Calu3 (cell line): ENCODE measurements at places on chromosomes 12 and 14. TPM values are rescaled to one million over a fixed set of nuclear protein-coding genes. Genes with fewer than 3 reads are reported as not detected.

DNA sequence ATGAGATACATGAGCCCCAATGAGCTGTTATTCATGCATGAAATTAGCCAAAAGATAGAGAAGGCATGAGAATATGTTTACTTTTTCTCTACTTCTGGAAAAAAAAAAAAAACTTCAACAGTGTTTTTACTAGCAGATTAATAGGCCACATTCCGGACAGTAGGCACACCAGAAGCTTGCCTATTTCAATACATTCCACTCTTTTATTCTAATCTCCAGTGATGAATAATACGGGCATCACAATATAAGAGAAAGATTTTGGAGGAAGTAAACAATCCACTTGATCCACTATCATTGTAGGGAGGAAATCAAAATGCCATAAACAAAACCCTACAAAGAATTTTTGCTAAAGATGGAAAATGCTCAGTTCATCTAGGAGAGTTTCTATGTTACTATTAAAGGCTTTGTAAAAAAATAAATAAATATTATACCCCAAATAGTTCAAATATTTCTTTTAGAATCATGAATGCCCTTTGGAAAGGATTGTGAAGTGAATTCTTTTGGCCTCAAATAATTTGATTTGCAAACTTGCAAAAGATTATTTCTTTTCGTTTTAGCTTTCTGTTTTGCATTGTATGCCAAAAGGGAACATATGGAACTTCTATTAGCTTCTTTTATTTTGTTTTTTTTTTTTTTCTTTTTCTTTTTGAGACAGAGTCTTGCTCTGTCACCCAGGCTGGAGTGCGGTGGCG, 232.6 kb downstream of the EPS8 start:
- DNase-seq: no peak

RNU6-7 gene
- not detected in 2 replicates for total RNA-seq

DNA sequence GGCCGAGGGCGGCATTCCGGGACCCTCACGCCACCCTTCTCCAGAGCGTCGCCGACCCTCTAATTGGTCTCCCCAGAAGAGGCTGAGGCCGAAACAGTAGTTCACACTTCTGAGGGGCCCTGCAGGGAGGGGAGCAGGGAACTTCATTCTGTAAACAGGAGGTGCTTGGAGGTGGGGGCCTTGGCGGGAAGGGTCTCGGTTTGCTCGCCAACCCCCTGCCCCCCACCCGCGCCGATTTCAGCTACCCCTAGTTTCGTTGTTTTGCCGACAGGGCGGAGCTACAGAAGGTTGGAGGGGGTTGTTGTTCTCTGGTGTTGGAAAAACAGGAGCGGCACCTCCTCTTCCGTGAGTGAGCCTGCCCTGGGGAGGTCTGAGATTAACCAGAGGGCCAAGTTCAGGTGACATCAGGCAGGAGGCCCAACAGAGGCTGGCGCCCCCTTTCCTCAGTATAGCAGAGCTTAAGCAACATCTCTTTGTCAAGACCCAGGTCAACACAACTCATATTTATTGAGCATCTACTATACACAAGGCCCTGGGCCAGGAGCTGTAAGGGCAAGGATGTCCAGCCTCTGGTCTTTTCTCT, 682 bp downstream of the ERBB3 start:
- peak; percentile 55 for DNase-seq

ESRRB gene
- total RNA-seq: 0.21 and 0.27 TPM in 2 replicates

C1S gene
- 7.1 and 9.7 TPM in 2 replicates for total RNA-seq

- no peak for DNase-seq
Observed at GRCh38 chr12:33472299-33472698, 32.7 kb upstream of the SYT10 start.

GRCh38 chr12:14384783-14385638, 19.5 kb downstream of the ATF7IP start:
- DNase-seq: peak; percentile 65

DNA sequence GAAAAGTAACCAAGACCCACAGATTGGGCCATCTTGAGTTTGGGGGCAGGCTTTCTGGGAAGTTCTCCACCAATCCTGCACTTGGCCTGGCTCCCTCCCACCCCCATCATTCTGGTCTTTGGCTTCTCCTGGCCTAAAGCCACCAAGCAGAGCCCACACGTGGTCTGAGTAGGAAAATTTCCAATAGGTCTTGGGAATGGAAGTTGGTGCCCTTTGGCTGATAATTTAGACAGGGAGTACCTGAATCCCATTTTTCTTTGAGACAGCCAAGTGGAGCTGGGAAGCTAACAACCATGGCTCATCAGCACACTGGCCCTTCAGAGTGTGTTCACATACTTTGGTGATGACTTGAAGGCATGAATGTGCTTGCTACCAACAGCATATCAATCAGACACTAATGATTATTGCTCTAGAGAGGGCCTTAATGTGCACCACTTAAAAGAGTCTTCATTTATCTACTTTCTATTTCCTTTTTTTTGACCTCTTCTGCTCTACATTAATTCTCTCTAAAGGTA, 156.0 kb downstream of the EGLN3 start:
- no peak for DNase-seq

DNA sequence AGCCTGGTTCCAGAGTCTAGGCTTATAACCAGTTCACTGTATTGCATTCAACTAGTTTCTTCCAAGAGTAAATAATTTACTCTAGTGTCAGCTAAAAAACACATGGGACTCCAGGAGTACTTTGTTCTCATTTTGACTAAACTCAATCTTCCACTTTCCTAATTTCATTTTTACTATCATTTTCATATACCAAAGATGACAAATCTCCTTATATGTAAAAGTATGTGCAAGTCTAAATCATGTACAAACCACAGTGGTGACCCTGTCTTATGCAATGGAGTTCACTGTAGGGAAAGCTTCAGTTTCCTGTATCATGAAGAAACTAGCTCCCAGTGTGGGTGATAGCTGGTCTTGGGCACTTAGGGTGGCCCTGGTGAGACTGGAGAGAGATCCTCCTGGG, 151.6 kb downstream of the HELB start:
- no peak for DNase-seq

- DNase-seq: no peak
Observed at GRCh38 chr12:15772405-15773018, 16.7 kb downstream of the EPS8 start.

DNA sequence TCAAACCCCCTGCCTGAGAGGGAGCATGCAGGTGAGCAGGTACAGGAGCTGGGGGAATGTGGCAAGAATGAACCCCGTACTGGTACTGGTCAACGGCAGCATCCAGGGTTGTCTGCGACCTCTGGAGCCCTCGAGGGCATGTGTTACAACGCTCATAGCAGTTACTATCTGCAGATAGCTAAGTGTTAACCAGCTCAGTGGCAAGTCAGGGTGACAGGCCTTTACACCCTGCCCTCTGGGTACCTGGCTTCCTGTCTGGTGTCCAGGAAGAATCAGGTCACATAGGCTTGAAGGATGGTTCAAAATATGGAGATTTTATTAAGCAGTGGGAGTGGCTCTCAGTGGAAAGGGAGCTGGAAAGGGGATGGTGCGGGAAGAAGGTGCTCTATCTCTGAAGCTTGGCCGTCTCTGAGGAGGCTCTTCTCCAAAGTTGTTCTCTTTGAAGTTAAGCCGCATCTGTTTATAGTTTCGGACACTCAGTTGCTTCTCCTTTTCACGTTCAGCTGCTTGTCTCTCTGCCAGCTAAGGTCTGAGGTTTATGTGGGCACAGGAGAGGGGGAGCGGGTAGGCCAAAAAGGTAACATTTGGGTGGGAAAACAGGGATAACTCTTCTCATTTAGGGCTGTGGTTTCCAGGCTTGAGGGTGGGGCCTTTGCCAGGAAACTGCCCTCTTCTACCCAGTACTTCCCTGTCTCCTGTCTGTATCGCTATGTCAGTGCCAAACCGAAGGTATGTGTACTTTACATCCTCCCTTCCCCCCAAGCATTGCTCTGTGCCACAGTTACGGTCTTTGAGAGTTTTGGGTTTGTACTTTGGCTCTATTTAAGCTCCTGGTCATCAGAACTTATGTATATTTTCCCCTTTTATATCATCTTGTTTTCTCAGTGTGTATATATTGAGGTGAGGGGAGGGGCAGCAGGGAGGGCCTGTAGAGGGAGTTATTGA, 305.8 kb downstream of the RGS6 start:
- no peak for DNase-seq

- no peak for DNase-seq
Observed at GRCh38 chr14:22607291-22607690, 9.2 kb downstream of the ABHD4 start.

DNA sequence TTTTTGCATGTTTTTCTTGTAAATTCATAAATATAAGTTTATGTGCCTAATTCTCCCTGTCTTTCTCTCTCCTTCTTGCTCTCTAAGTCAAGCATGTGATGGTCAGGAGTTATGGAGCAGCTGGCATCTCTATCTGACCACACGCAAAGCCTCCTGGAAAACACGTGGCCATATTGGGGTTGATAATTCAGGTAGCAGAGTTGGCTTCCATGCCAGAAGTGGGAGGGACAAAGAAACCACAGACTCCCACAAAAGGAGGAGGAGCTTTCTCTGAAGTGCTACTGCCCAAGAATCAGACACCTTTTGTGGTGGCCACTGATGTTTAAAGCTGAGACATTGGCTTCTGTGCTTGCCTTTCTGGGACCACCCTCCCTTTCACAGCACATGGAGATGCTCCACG, 517.6 kb upstream of the TMEM132C start:
- DNase-seq: no peak

- no peak for DNase-seq
Observed at GRCh38 chr12:123986374-123986965, 13.5 kb downstream of the ZNF664 start.

MAPK1IP1L gene
- 104 and 108 TPM in 2 replicates for total RNA-seq

ETFBKMT gene
- 2.2 and 2.3 TPM in 2 replicates for total RNA-seq

SIX4 gene
- total RNA-seq: 20.9 and 22.8 TPM in 2 replicates

- DNase-seq: no peak
Observed at GRCh38 chr14:38989922-38990546, 113.0 kb downstream of the SEC23A start.

JAG2 gene
- 13.8 and 17.6 TPM in 2 replicates for total RNA-seq

GRCh38 chr12:91099836-91100235, 11.5 kb downstream of the LUM start:
- DNase-seq: no peak

- DNase-seq: no peak
Observed at GRCh38 chr12:110311903-110312302, 30.9 kb downstream of the ATP2A2 start.
